ENCODE measurements at places on chromosomes 6 and 20. TPM values are rescaled to one million over a fixed set of nuclear protein-coding genes. Genes with fewer than 3 reads are reported as not detected.

Gene C6orf58
- not detected for total RNA-seq

Gene SRMS
- not detected for total RNA-seq

Gene CTCFL
- not detected for total RNA-seq

Gene PRL
- total RNA-seq = not detected

Gene EGFL8
- total RNA-seq = 9.1 TPM

Gene IL17A
- total RNA-seq = 9.1 TPM

Gene PKHD1
- 0.04 TPM for total RNA-seq

Gene NTSR1
- 0.07 TPM for total RNA-seq

Gene C6orf52
- 2.4 TPM for total RNA-seq

Gene CLPSL2
- total RNA-seq = not detected

Gene EPHA7
- not detected for total RNA-seq

Gene RNGTT
- total RNA-seq = 17.5 TPM

Gene TMEM151B
- total RNA-seq = 0.09 TPM

Gene NINL
- 3.3 TPM for total RNA-seq

Gene ASIP
- total RNA-seq = not detected

Gene NRSN1
- total RNA-seq = not detected

Gene POM121L2
- not detected for total RNA-seq

Gene PAK5
- not detected for total RNA-seq

Gene CCDC170
- not detected for total RNA-seq

Gene F13A1
- not detected for total RNA-seq

Gene RUNX2
- 18.1 TPM for total RNA-seq

Gene CNBD2
- total RNA-seq = 2.9 TPM

Gene ANGPT4
- total RNA-seq = not detected

Gene GMPR
- total RNA-seq = 1.6 TPM

Gene BMP6
- total RNA-seq = 0.14 TPM

Gene KPNA5
- 13.6 TPM for total RNA-seq

Gene ENPP1
- total RNA-seq = 0.23 TPM

Gene DNAH8
- not detected for total RNA-seq

Data from activated CD4-positive, alpha-beta T cell treated with anti-CD3 and anti-CD28 coated beads for 36 hours (primary cell).